LHCN-M2 (cell line): ENCODE measurements at places on chromosomes 7 and 10. TPM values are rescaled to one million over a fixed set of nuclear protein-coding genes. Genes with fewer than 3 reads are reported as not detected.

GRCh38 chr10:92241158-92241500 lies 49.7 kb downstream of the CPEB3 start:
- DNase-seq = peak; percentile 41

DNA sequence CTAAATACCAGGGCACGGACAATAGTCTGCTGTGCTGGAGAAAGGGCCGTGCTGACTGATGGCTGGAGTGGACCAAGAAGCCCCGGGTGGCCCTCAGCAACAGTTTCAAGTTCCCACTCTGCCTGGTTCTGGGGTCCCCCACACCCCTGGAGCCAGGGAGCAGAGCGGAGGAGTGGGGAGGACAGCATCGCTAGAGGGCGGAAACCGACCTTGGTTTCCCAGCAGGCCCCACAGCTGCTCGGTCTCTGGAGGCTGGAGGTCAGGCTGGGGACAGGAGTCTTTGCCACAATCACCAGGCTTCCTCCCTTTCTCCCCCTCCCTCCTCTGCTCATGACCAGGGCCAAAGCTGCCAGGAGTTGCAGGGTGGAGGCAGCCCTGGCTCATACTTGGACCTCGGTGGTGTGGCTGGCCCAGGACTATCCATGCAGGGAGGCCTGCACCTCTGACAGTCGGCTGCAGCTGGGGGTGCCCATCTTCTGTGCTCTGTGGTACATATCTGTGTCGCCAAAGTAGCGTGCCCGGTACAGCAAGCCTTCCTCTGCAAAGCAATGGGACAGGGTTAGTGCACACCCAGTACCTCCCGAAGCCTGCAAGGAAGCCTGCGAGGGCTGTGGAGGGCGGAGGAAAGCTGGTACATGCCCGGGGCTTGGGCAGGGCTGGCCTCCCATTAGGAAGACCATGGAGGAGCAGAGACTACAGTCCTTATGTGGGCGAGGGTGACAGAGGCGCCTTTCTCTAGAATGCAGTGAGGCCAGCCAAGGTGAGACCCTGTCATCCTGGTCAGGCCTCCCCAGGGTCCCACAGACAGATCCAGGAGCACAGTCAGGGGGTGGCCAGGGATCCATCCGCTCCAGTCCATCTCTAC lies 19.1 kb downstream of the DNAJB12 start:
- DNase-seq = peak; percentile 97

Gene IDI2
- total RNA-seq = not detected in 2 replicates

Gene UPK3BL2
- total RNA-seq = 1.0 and 4.3 TPM in 2 replicates

- DNase-seq = peak; percentile 17
Observed at GRCh38 chr7:82172017-82172416, 271.6 kb downstream of the CACNA2D1 start.

DNA sequence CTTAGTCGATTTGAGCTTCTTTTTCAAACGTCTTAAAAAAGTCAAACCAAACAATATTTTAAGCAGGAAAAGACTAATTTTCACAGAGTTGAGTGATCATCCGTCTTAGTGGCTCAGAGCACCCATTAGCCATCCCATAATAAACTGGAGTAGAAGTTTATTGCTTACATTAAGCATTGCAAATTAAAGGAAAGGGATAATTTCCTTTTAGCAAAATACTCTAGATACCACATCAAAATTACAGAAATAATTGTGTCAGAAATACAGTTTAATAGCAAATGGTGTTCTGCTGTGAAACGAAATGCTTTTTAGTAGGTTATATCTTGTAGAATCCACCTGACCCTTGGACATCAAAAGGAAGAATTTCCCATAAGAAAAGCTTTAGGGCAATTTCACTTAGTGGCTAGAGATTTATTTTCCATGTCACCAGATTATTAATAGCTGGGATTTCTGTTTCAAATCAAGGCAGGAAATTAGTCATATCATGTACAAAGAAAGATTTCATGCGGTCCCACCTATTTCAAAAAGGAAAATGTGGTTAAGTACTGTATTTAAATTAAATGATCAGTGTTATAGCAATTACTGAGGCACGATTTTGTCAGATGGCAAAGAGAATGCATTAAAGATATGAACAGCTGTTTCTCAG lies 96.2 kb downstream of the NPTX2 start:
- DNase-seq = peak; percentile 68

- DNase-seq = no peak
Observed at GRCh38 chr10:104123397-104123796, 1.4 kb downstream of the SFR1 start.

GRCh38 chr7:12358694-12359093 lies 45.0 kb downstream of the VWDE start:
- peak; percentile 4 for DNase-seq

DNA sequence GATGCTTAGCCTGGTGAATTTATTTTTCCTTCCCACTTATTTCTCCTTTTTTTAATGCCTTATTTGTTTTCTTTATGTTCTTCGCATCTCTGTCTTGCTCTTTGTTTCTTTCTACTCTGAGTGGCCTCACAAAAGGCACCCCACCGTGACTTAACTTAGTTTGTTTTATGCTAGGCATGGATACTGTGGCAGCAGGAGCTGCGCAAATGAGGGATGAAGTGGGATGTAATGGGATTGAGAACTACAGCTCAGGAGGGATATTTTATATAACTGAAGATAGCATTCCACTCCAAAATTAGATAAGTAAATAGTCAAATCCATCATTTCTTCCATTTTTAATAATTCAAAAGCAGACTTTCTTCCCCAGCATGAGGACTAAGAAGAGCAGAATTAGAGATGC lies 1.7 kb upstream of the CACNA2D1 start:
- no peak for DNase-seq

DNA sequence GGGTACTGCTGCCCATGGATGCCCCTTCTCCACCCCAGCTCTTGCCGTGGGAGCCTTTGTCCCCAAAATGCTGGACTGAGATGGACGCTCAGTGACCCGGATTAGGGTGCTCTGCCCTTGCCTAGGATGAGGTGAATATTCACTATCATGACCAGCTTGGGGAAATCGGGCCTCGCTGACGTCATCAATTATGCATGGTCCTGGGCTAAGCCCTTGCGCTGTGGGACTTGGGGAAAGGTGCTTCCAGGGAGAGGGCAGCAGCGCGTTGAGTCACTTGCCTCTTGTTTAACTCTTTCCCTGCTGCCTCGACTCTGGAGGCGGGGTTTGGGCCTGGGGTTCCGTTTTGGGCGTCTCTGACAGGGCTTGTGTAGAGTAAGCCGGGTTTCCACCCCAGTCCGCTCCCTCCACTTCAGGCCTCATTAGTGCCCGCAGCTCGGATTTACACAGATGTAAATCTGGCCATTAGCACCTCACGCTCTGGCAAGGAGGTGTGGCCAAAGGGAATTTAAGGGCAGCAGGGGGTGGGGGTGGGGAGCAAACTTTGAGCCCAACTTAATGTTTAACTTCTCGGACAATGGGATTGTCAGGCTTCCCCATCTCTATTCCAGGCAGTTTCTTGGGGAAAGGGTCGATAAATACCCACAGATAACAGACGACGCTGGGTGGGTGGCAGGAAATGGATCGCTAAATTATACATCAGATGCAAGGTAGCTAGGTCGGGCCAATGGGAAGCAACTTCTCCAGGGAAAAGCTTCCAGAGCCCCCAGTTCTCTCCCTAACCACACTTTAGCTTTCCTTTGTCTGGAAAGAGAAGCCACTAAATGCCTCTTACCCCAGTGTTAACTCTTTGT lies 51.3 kb upstream of the TCF7L2 start:
- DNase-seq = no peak

DNA sequence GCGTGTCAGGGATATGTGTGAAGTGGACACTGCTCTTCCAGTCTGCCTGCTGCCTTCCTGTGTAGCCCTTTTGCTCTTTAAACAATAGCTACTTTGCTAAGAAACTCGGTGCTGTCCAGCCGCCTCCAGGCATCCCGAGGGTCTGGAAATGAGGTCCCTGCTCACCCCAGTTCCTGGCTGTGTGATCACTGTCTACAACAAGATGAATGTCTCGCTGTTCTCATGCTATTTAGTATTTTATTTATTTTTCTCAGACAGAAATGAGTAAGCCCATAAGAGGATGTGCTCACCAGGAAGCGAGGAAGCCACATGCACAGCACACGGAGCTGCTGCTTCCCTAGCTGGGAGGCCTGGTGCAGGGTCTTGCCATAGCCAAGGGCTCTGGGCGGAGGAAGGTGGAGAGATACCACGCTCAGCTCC lies 167.0 kb upstream of the PITRM1 start:
- DNase-seq = peak; percentile 2
